ENCODE measurements at places on chromosomes 16 and 17. TPM values are rescaled to one million over a fixed set of nuclear protein-coding genes. Genes with fewer than 3 reads are reported as not detected.

The ABCA9 gene
- total RNA-seq, result 5.7 TPM

GRCh38 chr17:10598621-10599020 lies 49.2 kb upstream of the MYH2 start:
- no peak for DNase-seq

- no peak for DNase-seq
Observed at GRCh38 chr17:66526827-66527226, 224.4 kb downstream of the PRKCA start.

DNA sequence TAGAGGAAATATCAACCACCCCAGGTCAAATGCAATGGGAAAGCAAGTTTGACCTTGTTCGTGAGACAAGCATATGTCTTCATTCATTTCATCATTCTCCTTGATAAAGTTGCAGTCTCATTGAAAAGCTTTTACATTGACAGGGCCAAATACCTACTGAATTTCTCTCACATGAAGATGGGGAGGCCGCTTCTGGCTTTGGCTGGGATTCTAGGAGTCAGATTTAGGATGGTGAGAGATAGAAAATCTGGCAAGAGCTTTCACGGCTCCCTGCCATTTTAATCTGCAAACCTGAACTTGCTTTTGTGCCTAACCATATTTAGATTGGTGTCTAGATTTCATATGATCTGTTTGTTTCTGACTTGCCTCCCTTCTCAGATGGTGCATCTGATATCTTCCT lies 88.0 kb downstream of the TMEM100 start:
- DNase-seq, result no peak

- no peak for DNase-seq
Observed at GRCh38 chr17:67076290-67076689, 31.9 kb downstream of the CACNG1 start.

GRCh38 chr16:1492082-1492922 lies 858 bp upstream of the TELO2 start:
- no peak for DNase-seq
